ENCODE measurements at places on chromosomes 1 and 21.

DNA sequence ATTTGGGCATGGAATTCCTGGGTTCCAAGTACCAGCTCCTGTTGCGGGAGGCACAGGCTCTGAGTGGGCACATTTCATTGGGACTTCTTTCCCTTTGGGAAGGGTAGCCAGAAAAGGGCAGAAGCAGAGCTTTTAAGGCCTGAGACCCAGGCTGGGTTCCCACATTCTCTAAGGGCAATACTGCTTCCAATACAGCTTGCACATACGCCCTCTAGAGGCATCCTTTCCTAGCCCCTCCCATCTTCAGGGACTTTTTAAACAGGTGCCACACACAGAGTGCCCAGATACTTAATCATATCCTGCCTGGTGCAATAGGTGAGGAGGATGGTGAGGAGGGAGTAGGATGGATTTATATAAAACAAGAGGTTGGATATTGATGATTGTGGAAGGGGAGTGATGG lies 5.7 kb downstream of the GPR88 start:
- DNase-seq = peak; percentile 52

GRCh38 chr1:37945743-37946702 lies 830 bp downstream of the INPP5B start:
- peak; percentile 40 for DNase-seq

GRCh38 chr1:182433580-182433979 lies 16.4 kb upstream of the RGSL1 start:
- DNase-seq = no peak

- no peak for DNase-seq
Measured at GRCh38 chr1:53704304-53704703, 34.7 kb downstream of the GLIS1 start.

GRCh38 chr1:240499012-240499411 lies 112.9 kb downstream of the GREM2 start:
- DNase-seq = no peak

DNA sequence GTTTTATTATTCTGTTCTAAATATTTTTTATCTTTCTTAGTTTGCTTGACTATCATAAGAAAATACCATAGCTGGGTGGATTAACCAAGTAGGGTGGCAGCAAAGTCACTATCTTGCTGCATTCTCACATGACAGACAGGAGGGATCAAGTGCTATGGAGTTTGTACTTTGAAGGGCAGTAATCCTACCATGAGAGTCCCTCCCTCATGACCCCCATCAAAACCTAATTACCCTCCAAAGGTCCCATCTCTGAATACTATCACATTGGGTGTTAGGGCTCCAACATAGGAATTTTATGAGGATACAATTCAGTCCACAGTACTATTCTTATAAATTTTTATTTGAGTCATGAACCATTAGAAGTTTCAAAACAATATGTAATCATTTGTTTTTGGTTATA lies 388.5 kb upstream of the B3GALT2 start:
- DNase-seq = no peak

GRCh38 chr1:28241638-28242241 lies 5.8 kb downstream of the ATP5IF1 start:
- no peak for DNase-seq

DNA sequence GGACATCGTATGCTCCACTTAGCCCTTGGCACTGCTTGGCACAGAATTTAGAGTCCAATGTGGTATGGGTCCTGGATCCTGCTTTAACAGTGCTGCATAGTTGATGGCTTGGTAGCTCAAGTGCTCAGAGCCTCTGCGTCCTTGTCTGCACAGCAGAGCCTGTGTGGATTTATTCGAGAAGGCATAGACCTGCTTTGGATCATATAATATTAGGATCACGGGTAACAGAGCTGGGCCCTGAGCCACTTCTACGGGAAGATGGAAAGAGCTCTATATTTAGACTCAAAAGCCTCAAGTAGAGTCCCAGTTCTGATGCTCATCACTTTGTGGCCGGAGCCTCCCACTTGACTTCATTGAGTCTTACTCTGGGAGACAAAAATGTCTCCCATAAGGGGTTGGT lies 164.4 kb upstream of the EDN2 start:
- DNase-seq = no peak

GRCh38 chr21:42346866-42347600 lies 3.8 kb downstream of the TFF2 start:
- DNase-seq = no peak

DNA sequence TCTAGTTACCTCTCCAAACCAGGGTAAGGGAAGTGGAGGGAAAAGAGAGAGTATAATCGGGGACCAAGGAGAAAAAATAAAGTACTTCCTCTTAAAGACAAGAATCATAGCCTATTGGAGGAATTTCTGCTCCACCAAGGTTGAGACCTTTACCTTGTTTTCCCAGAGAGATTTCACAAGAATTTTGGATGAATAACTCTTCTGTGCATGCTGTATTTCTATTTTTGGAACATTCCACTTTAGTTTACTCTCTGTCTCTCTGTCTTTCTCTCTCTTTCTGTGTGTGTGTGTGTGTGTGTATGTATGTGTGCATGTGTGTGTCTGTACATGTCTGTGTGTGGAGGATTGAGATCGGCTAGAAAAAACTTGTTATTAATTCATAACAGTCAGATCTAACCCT lies 318.4 kb upstream of the RGS18 start:
- no peak for DNase-seq

DNA sequence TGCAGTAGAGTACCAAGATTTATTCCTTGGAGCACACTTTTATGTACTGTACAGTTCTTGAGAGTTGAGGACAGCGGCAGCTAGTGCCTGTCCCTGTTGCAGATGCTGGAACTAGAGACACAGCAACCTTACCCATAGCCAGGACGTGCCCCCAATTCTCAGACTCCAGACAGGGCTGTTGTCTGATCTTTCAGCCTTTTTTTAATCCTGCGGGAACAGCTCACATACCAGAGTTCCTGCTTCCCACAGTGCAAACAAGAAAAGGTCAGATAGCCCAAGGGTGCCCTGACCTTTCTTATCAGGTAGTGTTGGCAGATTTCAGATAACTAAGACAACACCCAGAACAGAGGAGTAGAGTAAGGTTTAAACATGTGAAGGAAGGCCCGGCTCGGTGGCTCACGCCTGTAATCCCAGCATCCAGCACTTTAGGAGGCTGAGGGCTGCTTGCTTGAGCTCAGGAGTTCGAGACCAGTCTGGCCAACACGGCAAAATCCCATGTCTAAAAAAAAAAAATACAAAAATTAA lies 78.5 kb downstream of the DOP1B start:
- DNase-seq = no peak

GRCh38 chr21:43361493-43362296 lies 65.2 kb downstream of the SIK1 start:
- DNase-seq = no peak
